ENCODE measurements at places on chromosomes 12 and 14.

GRCh38 chr12:117850048-117850447 lies 118.7 kb downstream of the KSR2 start:
- peak; percentile 35 for DNase-seq

- DNase-seq, result no peak
Measured at GRCh38 chr12:3305904-3306619, 184.9 kb upstream of the PRMT8 start.

- no peak for DNase-seq
Measured at GRCh38 chr14:37589715-37590427, 5.2 kb downstream of the FOXA1 start.

DNA sequence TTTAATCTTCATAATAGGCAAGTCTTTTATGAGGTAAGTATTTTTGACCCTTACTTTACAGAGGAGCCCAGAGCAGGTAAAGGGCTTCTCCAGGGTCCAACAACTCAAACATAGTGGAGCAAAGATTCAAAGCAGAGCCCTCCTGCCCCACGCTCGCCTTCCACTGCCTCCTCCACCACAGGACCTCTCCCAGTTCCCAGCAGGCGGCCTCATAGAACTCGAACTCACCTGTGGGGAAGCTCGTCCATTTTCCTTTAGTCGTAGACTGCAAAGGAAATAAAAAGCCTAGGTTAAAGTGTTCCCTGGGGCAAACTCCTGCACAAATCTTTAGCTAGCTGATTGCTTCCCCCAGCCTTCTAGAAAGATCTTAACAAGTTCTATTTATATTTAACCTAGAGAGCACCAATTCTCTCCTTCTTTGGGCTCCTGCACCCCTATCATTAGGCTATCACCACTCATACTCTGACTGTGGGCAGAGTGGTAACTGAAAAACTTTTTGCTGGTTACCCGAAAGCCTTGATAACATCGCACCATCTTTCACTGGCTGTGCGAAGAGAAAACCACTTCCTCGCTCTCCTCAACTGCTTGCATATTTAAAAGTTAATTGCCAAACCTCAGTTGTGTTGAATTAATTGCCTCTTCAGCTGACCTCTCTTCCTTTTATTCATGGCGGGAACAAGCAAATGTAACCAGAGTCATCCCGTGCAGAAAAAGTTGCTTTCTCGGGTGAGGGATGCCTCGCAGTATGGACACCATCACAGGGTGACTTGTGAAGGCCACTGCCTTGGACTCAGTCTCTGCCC lies 299.6 kb downstream of the DPF3 start:
- DNase-seq, result no peak

GRCh38 chr12:8742501-8742900 lies 44.7 kb downstream of the RIMKLB start:
- DNase-seq, result no peak

DNA sequence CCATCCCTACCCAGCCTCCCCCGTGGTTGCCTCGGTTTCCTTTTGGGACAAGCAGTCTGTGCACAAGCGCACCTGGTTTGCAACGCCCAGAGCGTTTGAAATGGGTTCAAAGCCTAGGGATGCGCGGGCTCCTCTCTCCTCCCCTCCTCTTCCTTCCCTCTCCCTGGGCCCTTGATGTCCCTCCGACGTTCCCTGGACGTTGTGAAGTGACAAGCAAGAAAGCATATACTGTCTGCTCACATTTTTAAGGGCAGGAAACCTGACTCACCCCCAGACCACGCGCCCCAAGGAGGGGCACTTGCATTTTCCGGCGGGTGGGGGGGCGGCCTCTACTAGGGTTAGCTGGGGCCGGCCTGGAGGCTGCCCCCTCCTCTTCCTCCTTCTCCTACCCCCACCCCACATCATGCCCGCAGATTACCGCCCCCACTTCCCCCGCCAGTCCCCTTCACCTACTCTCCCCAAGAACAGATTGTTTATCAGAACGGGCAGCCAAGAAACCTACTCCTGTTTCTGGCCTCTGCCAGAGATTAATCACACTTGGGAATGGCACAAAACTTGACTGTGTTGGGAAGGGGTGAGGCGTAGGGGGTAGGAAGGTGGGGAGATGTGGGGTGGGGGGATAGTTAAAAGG lies 9.5 kb upstream of the IRF2BPL start:
- DNase-seq, result no peak

GRCh38 chr12:83198291-83199015 lies 511.7 kb downstream of the TMTC2 start:
- DNase-seq, result no peak

- no peak for DNase-seq
Measured at GRCh38 chr14:53470351-53471043, 317.4 kb upstream of the DDHD1 start.

GRCh38 chr14:77256694-77257093 lies 14.3 kb downstream of the NGB start:
- DNase-seq, result no peak

DNA sequence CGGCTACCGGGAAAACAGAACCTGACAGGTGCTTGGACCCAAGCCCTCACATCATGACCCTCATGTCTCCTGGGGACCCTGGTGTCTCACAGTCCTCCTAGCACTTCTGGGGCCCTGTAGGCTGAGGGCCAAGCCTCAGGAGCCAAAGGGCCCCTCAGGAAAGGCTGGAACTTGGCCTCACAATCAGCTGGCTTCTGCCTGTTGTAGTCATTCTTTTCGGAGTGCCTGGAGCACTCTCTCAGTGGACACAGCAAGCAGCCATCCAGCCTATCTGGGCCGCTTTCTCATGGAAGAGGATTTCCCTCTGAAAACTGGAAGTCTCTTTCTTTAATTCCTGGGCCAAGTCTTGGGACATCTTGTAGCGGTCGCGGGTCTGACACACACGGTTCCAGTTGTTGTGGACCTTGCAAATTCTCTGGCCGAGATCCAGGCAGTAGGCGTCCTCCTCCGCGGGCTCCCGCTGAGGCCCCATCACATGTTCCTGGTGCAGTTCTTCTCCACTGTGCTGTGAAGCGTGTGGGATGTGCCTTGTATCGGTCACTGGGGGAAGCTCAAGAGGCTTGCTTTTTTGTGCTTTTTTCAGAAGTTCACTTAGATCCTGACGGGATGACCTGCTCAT lies 169.3 kb downstream of the EMP1 start:
- no peak for DNase-seq

- no peak for DNase-seq
Measured at GRCh38 chr12:116455540-116456329, 103.4 kb upstream of the MAP1LC3B2 start.

DNA sequence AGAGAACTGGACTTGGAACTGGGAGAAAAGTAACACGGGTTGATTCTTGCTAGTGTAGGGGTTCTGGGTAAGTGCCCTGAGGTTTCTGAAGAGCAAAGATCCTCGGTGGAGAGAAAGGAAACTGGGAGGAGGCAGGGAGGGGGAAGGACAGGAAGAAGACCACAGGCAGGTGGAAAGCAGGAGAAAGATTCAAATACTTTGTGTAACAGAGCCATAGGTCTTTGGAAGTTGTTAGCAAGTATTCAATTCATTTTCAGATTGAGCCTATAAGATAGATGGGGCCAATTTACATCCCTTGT lies 1.3 kb downstream of the PNP start:
- DNase-seq, result no peak

DNA sequence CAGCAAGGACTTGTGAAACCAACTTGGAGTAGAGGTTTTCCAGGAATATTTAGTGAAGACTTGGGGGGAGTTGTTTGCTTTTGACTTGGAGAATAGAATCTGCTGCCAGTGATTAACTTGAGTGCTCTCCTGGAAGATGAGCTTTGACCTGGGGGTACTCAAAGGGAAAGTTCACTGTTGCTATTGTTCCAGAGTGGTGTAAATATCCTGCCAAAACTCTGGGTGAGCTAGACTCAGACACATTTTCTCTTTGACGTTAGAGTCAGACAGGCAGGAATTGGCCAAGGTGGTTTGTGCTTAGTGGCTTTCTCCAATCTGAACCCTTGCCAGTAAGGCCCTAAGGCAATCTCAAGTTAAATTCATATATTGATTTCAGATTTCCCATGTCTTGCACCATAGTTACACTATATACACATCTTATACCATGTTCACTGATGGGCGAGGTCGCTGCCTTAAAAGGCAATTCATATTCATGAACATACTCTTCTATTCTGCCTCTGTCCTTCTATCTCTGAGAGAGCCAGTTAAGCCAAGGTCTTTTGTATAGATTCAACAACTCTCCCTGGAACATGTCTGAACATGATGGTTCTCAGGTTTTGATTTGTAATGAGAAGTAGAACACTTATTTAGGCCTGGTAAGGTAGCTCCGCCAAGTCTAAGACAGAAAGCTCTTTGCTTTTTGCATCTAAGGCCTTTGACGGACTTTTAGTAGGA lies 204.6 kb upstream of the SLC38A2 start:
- no peak for DNase-seq

GRCh38 chr12:119749666-119750065 lies 81.7 kb downstream of the PRKAB1 start:
- no peak for DNase-seq

DNA sequence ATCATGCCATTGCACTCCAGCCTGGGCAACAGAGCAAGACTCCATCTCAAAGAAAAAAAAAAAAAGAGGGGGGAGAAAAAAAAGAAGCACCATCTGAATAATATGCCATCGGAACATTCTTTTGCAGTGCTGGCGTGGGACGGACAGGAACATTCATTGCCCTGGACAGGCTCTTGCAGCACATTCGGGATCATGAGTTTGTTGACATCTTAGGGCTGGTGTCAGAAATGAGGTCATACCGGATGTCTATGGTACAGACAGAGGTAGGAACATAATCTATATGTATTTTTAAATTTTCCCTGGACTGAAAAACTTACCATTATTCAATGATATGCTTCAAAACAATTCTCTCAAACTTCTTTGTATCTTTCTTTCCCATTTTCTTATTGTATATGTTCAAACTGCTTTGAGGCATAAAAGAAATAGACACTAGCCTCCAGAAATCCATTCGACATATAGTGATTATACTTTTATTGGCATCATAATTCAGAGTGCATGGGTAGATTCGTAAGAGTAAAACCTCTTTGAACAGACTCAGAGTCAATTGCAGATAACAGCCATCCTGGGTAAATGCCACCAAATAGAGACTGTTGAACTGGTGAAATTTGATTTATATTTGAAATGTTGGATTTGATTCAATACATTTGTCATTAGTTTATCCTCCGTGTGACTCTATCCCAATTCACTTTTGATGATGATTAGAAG lies 199.7 kb downstream of the EPS8 start:
- DNase-seq, result no peak

- no peak for DNase-seq
Measured at GRCh38 chr14:72810201-72810600, 83.7 kb downstream of the DPF3 start.

- DNase-seq, result no peak
Measured at GRCh38 chr14:21060614-21061346, 3.2 kb downstream of the RNASE8 start.

DNA sequence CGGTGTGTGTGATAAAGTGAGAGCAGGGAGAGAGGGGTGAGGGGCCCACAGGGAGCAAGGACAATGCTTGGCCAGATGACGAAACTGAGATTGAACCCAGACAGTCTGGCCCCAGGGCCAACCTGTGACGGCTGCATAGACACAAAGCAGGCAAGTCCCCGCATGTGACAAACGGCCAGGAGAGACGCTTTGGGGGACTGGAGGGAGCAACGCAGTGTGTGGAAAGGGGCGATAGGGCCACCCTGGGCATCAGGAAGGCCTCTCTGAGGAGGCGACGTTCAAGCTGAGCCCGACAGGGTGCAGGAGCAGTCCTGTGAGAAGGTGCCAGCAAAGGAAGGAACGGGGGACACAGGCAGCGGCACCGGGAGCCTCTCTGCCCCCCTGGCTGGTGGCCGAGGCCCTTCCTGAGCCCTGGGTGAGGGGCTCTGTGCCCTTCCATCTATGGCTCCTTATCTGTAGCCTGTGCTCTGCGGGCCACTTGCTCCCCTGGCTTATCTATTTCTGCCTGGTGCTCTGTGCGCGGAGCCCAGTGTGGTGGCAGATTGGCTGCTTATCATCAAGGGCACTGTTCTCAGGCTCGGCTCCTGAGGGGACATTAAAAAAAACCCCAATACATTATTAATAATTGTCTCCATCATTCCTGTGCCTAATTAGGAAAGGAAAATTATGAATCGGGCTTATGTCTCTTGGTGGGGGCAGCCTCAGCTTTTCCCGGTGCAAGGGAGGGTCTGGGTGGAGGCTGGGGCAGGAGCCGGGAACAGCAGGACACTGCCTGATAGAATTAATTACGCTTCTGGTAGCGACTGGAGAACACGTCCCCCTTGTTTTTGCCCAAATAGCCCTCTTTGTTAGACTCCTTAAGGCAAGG lies 39.8 kb downstream of the PRIMA1 start:
- DNase-seq, result no peak

Measured in Kasumi-1 (cell line).